ENCODE measurements at places on chromosomes 13 and 19. TPM values are rescaled to one million over a fixed set of nuclear protein-coding genes. Genes with fewer than 3 reads are reported as not detected.

DNA sequence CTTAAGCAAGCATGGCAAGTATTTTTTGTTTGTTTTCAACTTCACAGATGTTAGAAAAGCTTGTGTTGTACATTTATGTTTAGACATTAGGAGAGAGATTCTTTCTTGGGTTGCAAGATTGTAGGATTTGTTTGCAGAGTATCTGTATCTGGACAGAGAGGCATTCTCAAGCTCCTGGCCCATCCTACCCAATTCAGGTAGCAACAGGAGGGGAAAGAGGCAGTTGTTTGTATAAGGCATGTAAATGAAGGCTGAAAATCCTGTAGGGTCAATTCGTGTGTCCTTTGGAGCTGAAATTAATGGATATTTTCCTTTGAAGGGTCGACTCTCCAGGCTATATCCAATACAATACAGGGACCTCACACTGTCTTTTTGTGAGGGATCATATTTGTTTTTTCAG lies 147.3 kb downstream of the KCNRG start:
- H3K27me3 ChIP-seq = no peaks in the 10 kb centered on the region
- no peak for DNase-seq
- H3K4me1 ChIP-seq = peaks cover 2% of the 10 kb centered on the region
- no peak overlapping the region for H3K4me3 ChIP-seq
- no peak overlapping the region for H3K27ac ChIP-seq

DNA sequence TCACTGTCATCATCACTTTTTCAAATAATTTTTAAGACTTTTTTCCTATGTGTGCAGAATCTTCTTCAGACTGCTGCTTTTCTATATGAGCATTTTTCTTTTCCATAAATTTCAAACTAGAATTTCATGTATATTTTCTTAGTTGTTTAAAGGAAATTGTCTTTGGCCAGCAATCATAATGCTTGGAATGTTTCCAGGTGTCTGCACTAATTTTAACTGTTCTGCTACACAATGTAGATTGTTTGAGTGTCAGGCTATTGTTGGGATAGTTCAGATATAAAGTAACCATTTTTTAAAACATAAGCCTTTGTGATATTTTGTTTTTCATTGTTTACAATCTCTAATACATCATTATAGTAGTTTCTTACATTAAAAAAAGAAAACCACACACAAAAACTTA lies 1418.5 kb downstream of the EFNB2 start:
- no peaks in the 10 kb centered on the region for H3K36me3 ChIP-seq
- no peak overlapping the region for H3K27ac ChIP-seq
- no peak for DNase-seq
- H3K4me1 ChIP-seq = no peaks in the 10 kb centered on the region
- no peaks in the 10 kb centered on the region for H3K27me3 ChIP-seq

Gene STOML3
- polyA plus RNA-seq = 0.06 TPM

- no peak for DNase-seq
- no peaks in the 10 kb centered on the region for H3K4me1 ChIP-seq
- no peaks in the 10 kb centered on the region for H3K36me3 ChIP-seq
- H3K4me3 ChIP-seq = no peak overlapping the region
- no peak overlapping the region for H3K27ac ChIP-seq
- H3K27me3 ChIP-seq = no peaks in the 10 kb centered on the region
Observed at GRCh38 chr13:48319531-48320398, 16.2 kb downstream of the RB1 start.

GRCh38 chr13:35107535-35107934 lies 165.5 kb downstream of the NBEA start:
- H3K27ac ChIP-seq = no peak overlapping the region
- H3K4me1 ChIP-seq = no peaks in the 10 kb centered on the region
- no peak for DNase-seq
- no peak overlapping the region for H3K4me3 ChIP-seq

Gene PCDH17
- 0.31 TPM for polyA plus RNA-seq

DNA sequence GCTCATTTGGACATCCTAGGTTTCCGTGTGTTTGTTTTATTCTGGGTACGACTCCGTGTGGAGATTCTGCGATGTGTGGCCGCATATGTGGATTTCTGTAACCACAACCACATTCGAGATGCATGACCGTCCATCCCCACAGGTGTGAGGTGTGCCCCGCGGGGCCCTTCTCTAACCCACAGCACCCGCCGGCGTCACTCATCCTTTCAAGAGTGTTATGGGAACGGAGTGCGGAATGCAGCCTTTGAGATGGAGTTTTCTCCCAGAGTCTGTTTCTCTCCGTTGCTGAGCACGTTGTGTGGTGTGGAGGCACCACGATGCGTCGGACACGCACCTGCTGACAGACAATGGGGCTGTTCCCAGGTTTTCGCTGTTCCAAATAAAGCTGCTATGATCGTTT lies 40.0 kb downstream of the C13orf46 start:
- H3K4me3 ChIP-seq = no peak overlapping the region
- no peaks in the 10 kb centered on the region for H3K27me3 ChIP-seq
- no peaks in the 10 kb centered on the region for H3K4me1 ChIP-seq
- no peak for DNase-seq

Gene LHB
- 0.53 TPM for polyA plus RNA-seq

- no peaks in the 10 kb centered on the region for H3K36me3 ChIP-seq
- H3K27me3 ChIP-seq = no peaks in the 10 kb centered on the region
- H3K27ac ChIP-seq = no peak overlapping the region
- DNase-seq = no peak
- no peaks in the 10 kb centered on the region for H3K4me1 ChIP-seq
- H3K4me3 ChIP-seq = no peak overlapping the region
Observed at GRCh38 chr19:41166944-41167804, 25.8 kb upstream of the CYP2S1 start.

- no peak overlapping the region for H3K27ac ChIP-seq
- H3K27me3 ChIP-seq = no peaks in the 10 kb centered on the region
- no peaks in the 10 kb centered on the region for H3K4me1 ChIP-seq
- DNase-seq = no peak
- H3K36me3 ChIP-seq = no peaks in the 10 kb centered on the region
Observed at GRCh38 chr13:64640002-64640401, 2590.1 kb downstream of the PCDH9 start.

Gene FAM216B
- not detected for polyA plus RNA-seq

Gene MYO1F
- 1.4 TPM for polyA plus RNA-seq

- H3K4me3 ChIP-seq = no peak overlapping the region
- H3K27me3 ChIP-seq = no peaks in the 10 kb centered on the region
- DNase-seq = no peak
- H3K27ac ChIP-seq = peak overlapping the region; percentile 41
Observed at GRCh38 chr19:45376045-45376724, 5.8 kb upstream of the ERCC2 start.

Gene ADAMTSL5
- polyA plus RNA-seq = 0.82 TPM

Gene OR2Z1
- polyA plus RNA-seq = not detected

GRCh38 chr13:43528992-43529391 lies 257.8 kb downstream of the ENOX1 start:
- no peaks in the 10 kb centered on the region for H3K4me1 ChIP-seq
- no peak for DNase-seq
- no peak overlapping the region for H3K27ac ChIP-seq
- H3K36me3 ChIP-seq = no peaks in the 10 kb centered on the region
- H3K4me3 ChIP-seq = no peak overlapping the region

- H3K4me3 ChIP-seq = no peak overlapping the region
- H3K4me1 ChIP-seq = peaks cover 9% of the 10 kb centered on the region
- H3K27ac ChIP-seq = no peak overlapping the region
- no peaks in the 10 kb centered on the region for H3K27me3 ChIP-seq
Observed at GRCh38 chr19:1214862-1215731, 9.5 kb downstream of the STK11 start.

- H3K27ac ChIP-seq = no peak overlapping the region
- H3K36me3 ChIP-seq = no peaks in the 10 kb centered on the region
- H3K4me1 ChIP-seq = no peaks in the 10 kb centered on the region
Observed at GRCh38 chr19:28727480-28728159, 485.3 kb downstream of the UQCRFS1 start.

DNA sequence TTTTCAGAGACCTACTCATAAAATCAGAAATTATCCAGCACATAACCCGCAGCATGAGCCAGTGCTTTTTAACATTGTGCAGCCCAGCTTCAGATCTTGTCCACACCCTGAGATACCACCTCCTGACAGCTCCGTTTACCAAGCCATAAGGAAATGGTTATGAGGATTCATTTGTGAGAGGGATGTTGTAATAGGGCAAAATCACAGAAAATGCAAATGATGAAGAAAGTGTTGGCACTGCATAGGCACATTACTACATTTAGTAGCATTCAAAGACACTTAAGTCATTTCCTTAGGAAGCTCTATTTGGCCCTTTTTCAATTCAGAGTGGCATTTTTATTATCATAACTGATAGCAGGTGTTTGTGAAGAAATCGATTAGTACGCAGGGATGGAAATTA lies 277.5 kb downstream of the DNAJC15 start:
- no peak for DNase-seq
- no peaks in the 10 kb centered on the region for H3K4me1 ChIP-seq
- no peaks in the 10 kb centered on the region for H3K36me3 ChIP-seq
- H3K27me3 ChIP-seq = no peaks in the 10 kb centered on the region

Data from H1 (cell line).